ENCODE measurements at places on chromosomes 16 and 17. TPM values are rescaled to one million over a fixed set of nuclear protein-coding genes. Genes with fewer than 3 reads are reported as not detected.

The SPATA20 gene
- total RNA-seq: 71.3 TPM

The HIGD1B gene
- not detected for total RNA-seq

The CD300A gene
- 7.2 TPM for total RNA-seq

The TOX3 gene
- total RNA-seq: 3.9 TPM

The MYH2 gene
- total RNA-seq: 0.72 TPM

The OR3A2 gene
- total RNA-seq: not detected

All from umbilical cord (tissue), 2 donors.